ENCODE measurements at places on chromosomes 5 and 9.

DNA sequence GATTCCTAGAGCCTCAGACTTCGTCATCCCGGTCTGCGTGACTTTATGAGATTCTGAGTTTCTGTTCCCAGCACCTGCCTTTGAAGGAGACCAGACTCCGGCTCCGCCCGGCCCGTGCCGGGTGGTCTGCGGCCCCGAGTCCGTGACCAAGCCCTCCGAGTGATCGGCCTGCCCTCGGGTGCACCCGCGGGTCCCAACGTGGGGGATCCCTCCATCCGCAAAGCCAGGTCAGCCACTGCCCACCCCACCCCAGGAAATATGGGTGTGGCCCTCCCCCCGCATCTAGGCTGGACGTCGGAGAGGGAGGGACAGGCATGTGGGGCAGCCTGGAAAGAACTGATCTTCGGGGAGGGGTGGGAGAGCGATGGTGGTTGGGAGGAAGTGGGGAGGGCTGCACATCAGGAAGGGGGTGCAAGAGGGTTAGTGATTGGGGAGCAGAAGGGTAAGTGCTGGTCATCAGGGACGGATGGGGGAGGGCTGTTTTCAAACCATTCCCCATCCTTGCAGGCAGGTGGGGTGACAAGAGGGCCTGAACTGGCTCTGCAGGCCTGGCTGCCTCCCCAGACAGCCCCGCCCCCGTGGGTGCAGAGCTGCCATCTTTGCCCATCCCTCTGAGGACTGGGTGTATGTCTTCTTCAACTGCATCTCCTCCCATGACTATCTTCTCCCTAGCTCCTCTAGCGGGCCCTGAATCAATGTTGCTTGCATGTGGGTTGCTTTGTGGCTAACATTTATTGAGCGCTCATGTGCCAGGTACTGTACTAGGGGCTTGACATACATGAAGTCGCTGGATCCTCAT, 747 bp downstream of the LRSAM1 start:
- peak; percentile 79 for DNase-seq

DNA sequence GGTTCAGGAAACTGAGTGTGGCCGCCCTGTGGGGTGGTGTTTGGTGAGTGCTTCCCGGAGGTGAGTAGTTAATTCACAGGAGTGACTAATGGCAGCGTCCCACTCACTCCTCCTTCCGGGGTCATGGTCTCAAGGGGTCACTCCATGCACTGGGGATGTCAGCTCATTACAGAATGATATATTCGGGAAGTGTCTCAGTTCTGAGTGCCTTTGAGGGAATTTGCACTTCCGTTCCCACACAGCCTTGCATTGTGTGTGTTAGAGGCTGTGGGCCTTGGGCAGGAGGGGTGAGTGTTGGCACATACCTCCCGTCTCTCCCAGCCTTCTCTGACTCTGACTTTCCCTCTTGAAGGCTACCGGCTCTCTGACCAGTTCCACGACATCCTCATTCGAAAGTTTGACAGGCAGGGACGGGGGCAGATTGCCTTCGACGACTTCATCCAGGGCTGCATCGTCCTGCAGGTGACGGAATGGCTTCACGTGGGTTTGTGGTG, 10.5 kb upstream of the AHRR start:
- no peak for DNase-seq

DNA sequence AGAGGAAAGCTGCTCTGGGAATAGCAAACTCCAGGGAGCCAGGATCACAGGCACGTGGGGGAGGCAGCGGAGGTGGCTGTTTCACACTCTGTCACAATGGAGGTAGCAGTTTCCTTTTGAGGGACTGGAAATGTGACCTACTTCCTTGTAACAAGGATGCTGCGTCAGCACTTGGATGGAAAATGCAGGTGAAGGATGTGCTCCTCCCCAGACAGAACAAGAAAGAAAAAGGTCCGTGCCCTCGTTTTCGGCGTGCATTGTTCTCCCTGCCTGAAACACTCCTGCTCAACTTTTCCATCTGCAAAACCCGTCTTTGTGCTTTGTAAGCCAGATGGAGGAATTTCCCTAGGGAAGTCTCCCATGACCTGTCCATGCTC, 55.1 kb upstream of the SH3PXD2B start:
- DNase-seq, result no peak

- DNase-seq, result no peak
Measured at GRCh38 chr5:172707285-172708182, 63.5 kb downstream of the DUSP1 start.

DNA sequence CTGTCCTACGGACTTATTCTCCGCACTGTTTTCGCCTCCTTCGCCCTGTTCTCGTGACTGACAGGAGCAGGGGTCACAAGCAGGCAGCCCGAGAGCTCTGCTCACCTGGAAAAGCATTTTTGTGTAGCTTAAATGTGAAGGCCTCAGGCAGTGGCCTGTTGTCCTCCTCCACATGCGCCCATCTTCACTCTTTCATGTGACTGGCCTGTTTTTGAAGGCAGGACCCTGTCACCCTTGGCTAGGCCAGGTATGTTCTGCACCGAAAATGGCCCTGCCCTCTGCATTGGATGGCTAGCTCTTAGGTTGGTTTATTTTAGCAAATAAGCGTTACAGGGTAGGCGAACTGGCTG, 614 bp upstream of the CPLANE1 start:
- DNase-seq, result no peak

DNA sequence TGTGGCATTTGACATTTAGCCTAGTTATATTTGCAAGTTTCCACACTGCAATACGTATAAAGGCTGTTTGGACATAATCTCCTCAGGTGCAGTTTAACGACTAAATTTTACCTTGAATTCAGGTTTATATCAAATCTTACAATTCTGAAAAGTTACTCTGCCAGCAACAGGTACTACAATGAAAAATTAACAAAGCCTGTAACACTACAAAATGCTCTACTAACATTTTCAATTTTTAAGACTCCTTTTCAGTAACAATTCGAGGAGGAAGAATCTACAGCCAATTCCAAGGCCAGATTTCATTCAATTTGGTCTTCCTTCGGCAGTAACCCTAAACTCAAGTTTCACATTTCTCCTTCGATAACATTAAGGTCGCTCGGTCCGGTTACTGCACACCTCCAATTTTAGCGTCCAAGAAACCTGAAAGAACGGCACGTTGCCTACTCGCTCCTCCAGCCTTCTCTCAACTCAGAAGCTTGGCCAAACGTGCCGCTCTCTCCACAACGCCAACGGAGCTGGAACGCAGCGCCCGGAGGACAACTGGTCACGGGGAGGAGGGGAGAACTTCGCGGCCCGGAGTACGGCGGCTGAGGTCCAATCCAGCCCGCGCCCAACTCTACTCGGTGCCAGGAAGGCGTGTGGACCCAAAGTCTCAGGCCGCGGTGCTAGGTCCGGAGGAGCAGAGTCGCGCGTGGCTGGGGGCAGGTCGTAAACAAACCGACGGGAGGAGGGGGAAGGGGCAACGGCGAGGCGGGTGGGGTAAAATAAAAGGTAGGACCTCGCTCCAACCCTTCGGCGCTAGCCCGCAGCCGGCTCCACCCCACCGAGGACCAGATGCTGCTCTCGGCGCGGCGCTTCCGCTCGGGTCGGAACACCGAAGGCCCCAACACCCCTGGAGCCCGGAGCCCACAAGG, 681 bp downstream of the FNIP1 start:
- DNase-seq, result peak; percentile 61

DNA sequence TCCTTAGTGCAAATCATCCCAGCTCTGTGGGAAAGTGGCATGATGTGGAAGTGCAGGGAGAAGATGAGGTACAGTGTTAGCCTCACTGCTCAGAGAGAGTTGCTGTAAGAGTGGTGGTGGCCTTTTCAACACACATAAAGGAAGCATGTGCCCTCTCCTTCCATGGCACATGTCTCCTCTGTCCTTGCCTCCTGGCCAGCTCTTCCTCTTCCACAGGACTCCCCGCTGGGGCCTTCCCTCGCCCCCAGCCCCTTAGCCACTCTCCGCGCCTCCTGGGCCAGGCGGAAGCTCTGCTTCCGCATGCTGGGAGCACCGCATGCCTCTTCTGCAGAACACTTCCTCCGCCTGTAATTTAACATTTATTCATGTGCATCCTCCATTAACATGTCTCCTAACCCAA, 4.8 kb upstream of the KCNMB1 start:
- DNase-seq, result no peak

DNA sequence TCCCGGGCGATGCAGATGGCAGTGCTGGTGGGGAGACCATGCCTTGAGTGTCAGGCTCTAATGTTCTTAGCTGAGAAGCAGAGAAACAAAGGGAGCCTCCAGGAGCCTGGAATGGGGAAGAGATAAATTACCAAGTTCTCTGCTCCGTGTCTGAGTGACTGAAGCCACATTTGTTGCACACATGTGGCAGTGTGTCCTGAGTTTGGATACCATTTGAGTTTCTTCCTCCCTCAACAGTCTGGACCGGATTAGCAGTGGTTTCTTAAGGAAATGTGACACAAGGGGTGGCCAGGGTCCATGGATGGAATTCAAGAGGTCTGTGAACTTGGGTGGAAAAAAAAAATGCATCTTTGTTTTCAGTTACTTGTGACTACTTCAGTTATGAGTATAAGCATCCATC, 50.7 kb upstream of the GARNL3 start:
- no peak for DNase-seq

GRCh38 chr9:14300040-14300439, 13.9 kb downstream of the NFIB start:
- no peak for DNase-seq

- DNase-seq, result no peak
Measured at GRCh38 chr5:29114331-29114768, 2076.0 kb upstream of the CDH9 start.

DNA sequence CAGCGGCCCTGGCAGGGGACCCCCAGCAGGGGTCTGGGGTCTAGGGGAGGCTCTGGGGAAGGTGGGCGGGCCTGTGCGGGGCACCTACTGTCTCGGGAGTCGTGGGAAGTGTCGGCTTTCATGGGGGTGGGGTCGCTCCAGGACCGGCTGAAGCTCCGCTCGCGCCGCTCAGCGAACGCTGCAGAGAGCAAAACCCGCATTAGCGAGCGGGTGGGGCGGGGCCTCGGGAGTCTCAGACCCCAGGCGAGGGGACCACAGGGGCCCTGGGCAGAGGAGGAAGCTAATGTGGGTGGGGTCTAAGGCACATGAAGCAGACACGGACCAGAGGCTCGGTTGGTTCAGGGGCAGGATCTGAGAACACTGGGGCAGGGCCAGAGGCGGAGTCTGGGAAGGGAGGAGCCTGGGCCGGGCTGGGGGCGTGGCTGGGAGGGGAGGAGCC, 5.5 kb downstream of the NSMF start:
- peak; percentile 63 for DNase-seq

DNA sequence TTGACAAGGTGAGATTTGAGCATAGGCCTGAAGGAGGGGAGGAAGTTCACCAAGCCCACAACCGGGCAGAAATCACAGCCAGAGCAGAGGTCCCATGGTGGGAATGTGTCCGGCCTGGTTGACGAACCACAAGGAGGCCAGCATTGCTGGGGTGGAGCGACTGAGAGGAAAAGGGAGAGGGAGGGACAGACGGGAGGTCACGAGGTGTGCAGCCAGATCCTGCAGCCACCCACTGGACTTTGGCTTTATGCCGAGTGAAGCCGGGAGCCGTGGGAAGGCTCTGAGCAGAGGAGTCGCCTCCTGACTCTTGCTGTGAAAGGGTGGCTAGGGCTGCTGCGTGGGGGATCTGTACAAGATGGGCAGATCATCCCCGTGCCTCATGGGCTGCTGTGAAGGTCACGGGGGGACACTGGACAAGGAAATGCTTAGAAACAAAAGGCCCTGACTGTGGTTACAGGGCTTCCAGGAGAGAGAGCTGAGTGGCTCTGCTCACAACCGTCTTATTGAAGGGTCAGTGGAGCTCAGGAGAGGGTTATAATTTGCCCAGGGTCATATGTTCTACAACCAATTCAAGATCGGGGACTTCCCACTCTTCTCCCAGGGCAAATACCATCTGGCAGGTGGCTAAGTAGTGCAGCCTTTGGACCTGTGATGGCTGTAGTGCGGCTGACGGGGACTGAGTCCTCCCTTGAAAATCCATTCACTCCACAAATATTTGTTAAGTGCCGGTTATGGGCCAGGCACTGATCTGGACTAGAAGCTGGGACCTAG, 15.6 kb upstream of the CD74 start:
- DNase-seq, result no peak

DNA sequence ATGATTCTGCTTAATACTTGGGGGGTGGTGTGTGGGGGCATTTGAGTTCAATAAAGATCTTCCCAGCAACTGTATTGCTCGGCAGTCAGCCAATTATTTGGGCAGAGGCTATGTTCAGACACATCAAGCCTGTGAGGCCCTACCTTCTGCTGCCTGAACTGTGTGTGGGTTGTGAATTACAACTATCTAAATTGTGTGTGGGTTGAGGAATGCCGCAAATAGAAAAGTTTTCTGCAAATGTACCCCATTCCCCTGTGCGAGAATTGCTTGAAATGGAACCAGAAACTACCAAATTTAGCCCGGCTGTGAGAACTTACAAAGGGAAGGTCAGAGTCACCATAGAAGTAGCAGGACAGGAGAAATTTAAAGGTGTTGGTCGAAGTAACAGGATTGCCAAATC, 360.0 kb upstream of the PIK3R1 start:
- DNase-seq, result no peak

GRCh38 chr5:138371454-138371853, 19.0 kb downstream of the KDM3B start:
- DNase-seq, result no peak

DNA sequence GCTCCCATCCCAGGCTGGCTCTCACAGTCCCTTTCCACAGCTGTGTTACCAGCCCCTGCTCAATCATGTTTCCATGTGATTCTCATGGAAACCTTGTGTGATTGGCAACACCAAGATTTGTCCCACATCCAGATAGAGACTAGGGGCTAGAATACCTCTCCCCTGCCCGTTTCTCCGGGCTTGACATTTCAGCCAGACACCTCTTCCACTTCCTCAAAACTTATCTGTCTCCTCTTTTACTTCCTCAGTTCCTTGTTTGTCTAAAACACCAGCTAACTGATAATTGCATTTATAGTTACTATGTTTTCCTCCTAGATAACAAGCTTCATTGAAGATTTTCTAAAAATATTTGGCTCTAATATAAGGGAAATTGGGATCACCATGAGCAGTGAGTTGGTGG, 16.6 kb upstream of the KCNMB1 start:
- DNase-seq, result no peak

DNA sequence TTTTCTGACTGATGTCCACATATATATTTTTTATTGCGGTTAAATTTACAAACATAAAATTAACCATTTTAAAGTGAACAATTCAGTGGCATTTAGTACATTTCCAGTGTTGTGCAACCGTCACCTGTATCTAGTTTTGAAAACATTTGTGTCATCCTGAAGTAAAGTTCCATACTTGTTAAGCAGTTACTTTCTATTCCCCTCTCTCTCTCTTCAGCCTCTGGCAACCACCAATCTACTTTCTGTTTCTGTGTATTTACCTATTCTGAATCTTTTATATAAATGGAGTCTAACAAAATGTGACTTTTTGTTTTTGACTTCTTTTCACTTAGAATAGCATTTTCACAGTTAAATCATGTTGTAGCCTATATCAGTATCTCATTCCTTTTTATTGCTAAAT, 480.1 kb upstream of the SMARCA2 start:
- DNase-seq, result no peak

- peak; percentile 62 for DNase-seq
Measured at GRCh38 chr5:111495159-111495558, 17.2 kb downstream of the STARD4 start.

Measured in hematopoietic multipotent progenitor cell treated with erythropoietin and hydrocortisone succinate and interleukin-3 and kit ligand, for 15 days (in vitro differentiated cells).